ENCODE measurements at places on chromosomes 4 and X. TPM values are rescaled to one million over a fixed set of nuclear protein-coding genes. Genes with fewer than 3 reads are reported as not detected.
A peak's percentile ranks its signal among the peaks of the same experiment; 100 is the strongest.

Gene TEX11
- total RNA-seq, result not detected

GRCh38 chr4:160235285-160235684 is 1132.4 kb downstream of the RAPGEF2 start:
- DNase-seq, result no peak
- no peaks in the 10 kb centered on the region for H3K27me3 ChIP-seq
- H3K4me3 ChIP-seq, result no peak overlapping the region
- H3K27ac ChIP-seq, result no peak overlapping the region
- H3K4me1 ChIP-seq, result no peaks in the 10 kb centered on the region
- no peaks in the 10 kb centered on the region for H3K36me3 ChIP-seq

- peaks cover 16% of the 10 kb centered on the region for H3K36me3 ChIP-seq
- H3K4me3 ChIP-seq, result no peak overlapping the region
- DNase-seq, result no peak
Measured at GRCh38 chrX:19968276-19968675, 22.6 kb downstream of the BCLAF3 start.

GRCh38 chr4:163878336-163879121 is 384.0 kb downstream of the TMA16 start:
- H3K36me3 ChIP-seq, result peaks cover 2% of the 10 kb centered on the region
- H3K27me3 ChIP-seq, result peaks cover 2% of the 10 kb centered on the region
- no peaks in the 10 kb centered on the region for H3K4me1 ChIP-seq
- H3K4me3 ChIP-seq, result no peak overlapping the region
- no peak overlapping the region for H3K27ac ChIP-seq
- DNase-seq, result no peak

DNA sequence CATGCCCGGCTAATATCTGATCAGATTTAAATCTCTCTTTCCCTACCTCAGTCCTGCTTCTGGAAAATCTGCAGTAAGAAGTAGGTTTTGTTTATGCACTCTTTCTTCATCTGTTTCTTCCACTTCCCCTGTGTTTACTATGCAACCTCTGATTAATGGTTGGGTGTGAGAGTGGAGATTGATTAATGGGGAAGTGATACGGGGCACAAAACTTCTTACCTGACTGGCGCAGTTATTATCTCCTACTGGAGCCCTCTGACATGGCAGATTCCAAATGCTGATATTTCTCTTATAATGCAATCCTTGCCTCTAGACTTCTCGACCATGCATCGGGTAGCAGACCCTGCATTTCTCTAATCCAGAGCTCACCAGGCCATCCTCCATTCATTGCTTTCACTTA is 60.2 kb upstream of the HPGD start:
- H3K4me3 ChIP-seq, result no peak overlapping the region
- H3K27me3 ChIP-seq, result no peaks in the 10 kb centered on the region
- no peak for DNase-seq
- no peak overlapping the region for H3K27ac ChIP-seq
- no peaks in the 10 kb centered on the region for H3K36me3 ChIP-seq

- no peaks in the 10 kb centered on the region for H3K36me3 ChIP-seq
- no peaks in the 10 kb centered on the region for H3K27me3 ChIP-seq
- H3K4me3 ChIP-seq, result no peak overlapping the region
- H3K27ac ChIP-seq, result no peak overlapping the region
Measured at GRCh38 chr4:166165829-166166420, 292.9 kb downstream of the TLL1 start.

- peaks cover 6% of the 10 kb centered on the region for H3K4me1 ChIP-seq
- peak overlapping the region; percentile 90 for H3K27ac ChIP-seq
- no peaks in the 10 kb centered on the region for H3K27me3 ChIP-seq
- H3K4me3 ChIP-seq, result peak overlapping the region; percentile 96
- H3K36me3 ChIP-seq, result no peaks in the 10 kb centered on the region
Measured at GRCh38 chrX:20267931-20268701, 1.4 kb upstream of the RPS6KA3 start.

DNA sequence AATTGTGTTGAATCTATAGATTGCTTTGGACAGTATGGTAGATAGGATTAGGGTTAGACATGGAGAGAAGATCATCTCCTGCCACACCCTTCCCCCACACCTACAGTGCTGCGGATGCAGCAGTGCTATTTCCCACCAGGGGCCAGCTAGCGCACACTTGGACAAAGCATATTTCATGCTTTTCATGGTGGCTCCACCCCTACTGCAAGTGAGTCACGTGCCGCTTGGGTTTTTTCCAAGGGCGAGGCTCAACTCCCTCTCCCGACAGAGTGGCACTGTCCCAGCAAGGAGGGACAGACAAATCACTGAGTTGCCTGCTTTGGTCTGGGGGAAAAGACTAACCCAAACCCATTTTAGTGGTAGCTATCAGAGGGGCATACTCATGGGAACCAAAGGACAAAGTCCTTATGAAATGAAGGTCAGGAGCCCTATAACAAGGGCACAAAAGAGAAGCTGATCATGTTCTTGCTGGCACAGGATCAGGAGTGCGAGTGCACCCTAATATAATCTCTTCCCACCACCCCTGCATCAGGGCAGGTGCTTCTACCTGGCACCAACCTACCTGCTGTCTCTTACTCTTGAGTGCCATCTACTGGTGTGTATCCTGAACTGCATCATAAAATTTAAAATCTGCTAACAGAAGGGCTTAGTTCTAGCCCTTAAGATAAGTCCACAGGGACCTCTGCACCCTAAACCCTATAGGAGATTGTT is 55.1 kb upstream of the PGAM4 start:
- peaks cover 8% of the 10 kb centered on the region for H3K36me3 ChIP-seq
- no peak overlapping the region for H3K4me3 ChIP-seq
- H3K27me3 ChIP-seq, result no peaks in the 10 kb centered on the region
- peak; percentile 20 for DNase-seq
- no peak overlapping the region for H3K27ac ChIP-seq
- H3K4me1 ChIP-seq, result peaks cover 5% of the 10 kb centered on the region

DNA sequence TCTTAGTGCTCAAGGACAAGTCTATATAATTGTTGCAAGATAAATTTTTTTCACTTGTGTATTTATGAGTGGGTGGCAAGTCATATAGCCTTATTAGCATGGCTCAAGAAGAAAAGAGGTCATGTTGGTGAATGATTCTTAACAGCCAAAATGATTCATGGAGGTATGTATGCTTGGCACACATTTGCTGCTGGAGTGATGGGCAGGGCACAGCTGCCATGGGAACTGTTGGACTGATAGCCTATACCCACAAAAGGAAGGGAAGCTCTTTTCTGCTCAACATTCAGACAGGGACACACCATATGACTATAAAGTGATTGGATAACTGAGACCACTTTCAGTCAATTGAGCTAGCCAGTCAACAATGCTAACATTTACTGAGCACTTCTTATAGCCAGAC is 46.8 kb upstream of the PITX2 start:
- no peak overlapping the region for H3K27ac ChIP-seq
- DNase-seq, result no peak
- no peaks in the 10 kb centered on the region for H3K4me1 ChIP-seq
- peaks cover 13% of the 10 kb centered on the region for H3K27me3 ChIP-seq
- no peaks in the 10 kb centered on the region for H3K36me3 ChIP-seq
- H3K4me3 ChIP-seq, result no peak overlapping the region

DNA sequence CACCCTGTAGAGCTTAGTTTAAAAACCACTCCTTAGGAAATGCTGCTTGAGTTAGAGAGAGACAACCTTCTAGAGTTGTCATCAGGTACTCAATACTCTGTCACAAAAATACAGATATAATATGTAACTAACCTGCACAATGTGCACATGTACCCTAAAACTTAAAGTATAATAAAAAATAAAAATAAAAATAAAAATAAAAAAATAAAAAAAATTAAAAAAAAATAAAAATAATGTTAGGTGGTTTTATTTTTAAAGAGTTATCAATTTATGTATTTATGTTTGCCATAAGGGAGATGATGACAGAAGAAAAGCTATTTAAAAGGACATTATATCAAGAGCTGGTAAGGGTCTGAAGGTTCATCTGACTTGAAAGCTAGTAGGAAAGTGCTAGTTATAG is 397.9 kb downstream of the TMA16 start:
- H3K4me1 ChIP-seq, result peaks cover 23% of the 10 kb centered on the region
- no peak overlapping the region for H3K27ac ChIP-seq
- no peak overlapping the region for H3K4me3 ChIP-seq

- H3K36me3 ChIP-seq, result no peaks in the 10 kb centered on the region
- H3K4me1 ChIP-seq, result no peaks in the 10 kb centered on the region
- no peak overlapping the region for H3K4me3 ChIP-seq
- no peaks in the 10 kb centered on the region for H3K27me3 ChIP-seq
- H3K27ac ChIP-seq, result no peak overlapping the region
- DNase-seq, result no peak
Measured at GRCh38 chr4:133596459-133596858, 447.4 kb downstream of the PCDH10 start.

GRCh38 chrX:46611658-46612362 is 38.2 kb downstream of the CHST7 start:
- peak overlapping the region; percentile 4 for H3K4me3 ChIP-seq
- peak; percentile 76 for DNase-seq
- H3K36me3 ChIP-seq, result no peaks in the 10 kb centered on the region
- H3K4me1 ChIP-seq, result peaks cover 7% of the 10 kb centered on the region
- H3K27ac ChIP-seq, result no peak overlapping the region

- H3K27me3 ChIP-seq, result no peaks in the 10 kb centered on the region
- H3K27ac ChIP-seq, result no peak overlapping the region
- no peak for DNase-seq
- H3K4me3 ChIP-seq, result no peak overlapping the region
- no peaks in the 10 kb centered on the region for H3K4me1 ChIP-seq
Measured at GRCh38 chr4:94253036-94253435, 45.4 kb downstream of the SMARCAD1 start.

- H3K4me3 ChIP-seq, result peak overlapping the region; percentile 69
- H3K27me3 ChIP-seq, result no peaks in the 10 kb centered on the region
- no peak for DNase-seq
Measured at GRCh38 chrX:53073115-53073586, 9.0 kb upstream of the TSPYL2 start.

GRCh38 chr4:187558391-187558790 is 437.2 kb upstream of the ZFP42 start:
- H3K4me3 ChIP-seq, result no peak overlapping the region
- no peak for DNase-seq
- no peaks in the 10 kb centered on the region for H3K4me1 ChIP-seq
- H3K36me3 ChIP-seq, result no peaks in the 10 kb centered on the region
- H3K27ac ChIP-seq, result no peak overlapping the region
